Esophagus squamous epithelium (tissue), 5 donors: ENCODE measurements at places on chromosomes 16 and 17.

- DNase-seq = no peak
Measured at GRCh38 chr16:49593424-49594040, 219.9 kb downstream of the C16orf78 start.

DNA sequence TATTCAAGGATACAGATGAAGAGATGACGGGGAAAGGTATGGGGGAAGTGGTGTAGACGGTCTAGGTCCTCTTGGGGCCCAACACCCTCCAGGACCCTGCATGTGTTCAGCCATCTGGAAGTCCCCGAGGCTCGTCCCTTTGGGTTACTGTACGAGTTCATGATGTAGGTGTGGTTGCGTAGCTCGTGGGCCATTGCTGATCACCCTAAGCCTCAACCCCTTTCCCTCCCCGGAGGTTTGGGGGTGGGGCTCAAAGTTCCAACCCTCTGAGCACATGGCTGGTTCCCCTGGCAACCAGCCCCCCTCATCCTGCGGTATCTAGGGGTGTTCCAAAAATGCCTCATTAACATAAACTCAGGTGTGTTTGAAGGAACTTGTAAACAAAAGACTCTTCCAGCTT lies 98.8 kb upstream of the METRNL start:
- no peak for DNase-seq

DNA sequence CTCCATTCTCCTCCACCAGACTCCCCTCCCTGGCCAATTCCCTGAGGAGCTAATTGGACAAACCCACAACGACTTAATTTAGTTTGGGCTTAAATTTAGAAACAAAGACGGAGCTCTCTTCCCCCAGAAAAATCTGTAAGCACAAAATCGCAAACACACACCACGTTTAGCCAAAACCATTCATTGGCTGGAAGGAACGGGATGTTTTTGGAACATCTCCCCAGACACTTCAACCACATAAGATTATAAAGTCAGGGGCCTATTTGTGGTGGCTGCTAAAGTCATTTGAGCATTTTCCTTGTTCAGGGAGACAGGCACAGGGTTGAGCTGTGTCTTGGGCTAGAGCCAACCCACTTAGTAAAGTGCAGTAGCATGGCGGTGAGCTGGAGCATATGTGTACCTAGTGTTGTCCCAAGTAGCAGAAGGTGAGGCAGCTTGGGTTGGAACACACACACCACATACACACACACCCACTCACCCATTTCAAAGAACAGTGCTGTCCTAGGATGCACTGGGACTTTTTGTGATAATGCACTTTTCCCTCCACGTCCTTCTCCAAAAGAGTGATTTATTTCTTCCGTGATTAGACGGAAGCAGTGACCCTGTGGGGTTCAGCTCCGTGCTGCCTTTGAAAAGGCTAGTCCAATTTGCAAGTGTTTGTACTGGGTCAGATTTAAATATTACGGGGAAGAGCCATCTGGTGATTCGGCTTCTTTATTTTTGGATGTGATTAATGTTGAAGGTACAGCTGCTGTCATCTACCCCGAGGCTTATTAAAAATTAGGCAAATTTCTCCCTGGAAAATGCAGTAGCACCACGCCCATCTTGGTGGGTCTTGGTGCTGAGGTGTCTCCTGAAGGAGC lies 32.2 kb downstream of the ELAC2 start:
- no peak for DNase-seq

GRCh38 chr16:72138064-72138572 lies 33.8 kb downstream of the PMFBP1 start:
- no peak for DNase-seq

- no peak for DNase-seq
Measured at GRCh38 chr16:76487411-76488064, 210.3 kb downstream of the CNTNAP4 start.

GRCh38 chr17:61897548-61898180 lies 30.1 kb downstream of the INTS2 start:
- DNase-seq = no peak

GRCh38 chr16:89619840-89620239 lies 6.4 kb downstream of the DPEP1 start:
- DNase-seq = no peak

DNA sequence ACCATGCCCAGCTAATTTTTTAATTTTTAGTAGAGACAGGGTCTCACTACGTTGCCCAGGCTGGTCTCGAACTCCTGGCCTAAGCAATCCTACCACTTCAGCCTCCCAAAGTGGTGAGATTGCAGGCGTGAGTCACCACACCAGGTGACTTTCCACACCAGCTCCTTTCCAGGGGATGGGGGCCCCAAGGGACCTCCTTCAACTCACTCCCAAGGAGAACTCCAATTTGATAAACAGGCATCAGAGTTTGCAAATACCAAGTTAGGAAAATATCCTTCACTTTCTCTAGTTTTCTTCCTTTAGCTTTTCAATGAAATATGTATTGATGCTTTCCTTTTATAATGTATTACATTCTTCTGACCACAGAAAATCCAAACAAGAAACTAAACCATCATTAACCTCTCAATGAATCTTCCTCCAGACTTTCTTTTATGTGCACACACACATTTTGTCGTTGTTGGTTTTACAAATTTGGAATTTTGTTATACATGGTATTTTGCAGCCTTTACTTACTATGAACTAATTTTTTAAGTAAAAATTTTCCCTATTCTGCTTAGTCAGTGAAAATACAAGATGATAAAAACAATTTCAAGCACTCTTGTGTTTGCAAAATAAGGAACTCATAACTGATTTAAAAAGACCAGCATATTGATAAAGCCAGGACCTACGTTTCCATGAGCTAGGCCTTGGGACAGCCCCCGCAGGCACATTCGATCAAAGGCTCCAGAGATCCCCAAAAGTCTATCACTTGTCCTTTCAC lies 32.0 kb downstream of the GAS7 start:
- no peak for DNase-seq

- no peak for DNase-seq
Measured at GRCh38 chr16:2842340-2843000, 12.4 kb downstream of the ZG16B start.

- no peak for DNase-seq
Measured at GRCh38 chr17:65035191-65035590, 21.3 kb downstream of the GNA13 start.

DNA sequence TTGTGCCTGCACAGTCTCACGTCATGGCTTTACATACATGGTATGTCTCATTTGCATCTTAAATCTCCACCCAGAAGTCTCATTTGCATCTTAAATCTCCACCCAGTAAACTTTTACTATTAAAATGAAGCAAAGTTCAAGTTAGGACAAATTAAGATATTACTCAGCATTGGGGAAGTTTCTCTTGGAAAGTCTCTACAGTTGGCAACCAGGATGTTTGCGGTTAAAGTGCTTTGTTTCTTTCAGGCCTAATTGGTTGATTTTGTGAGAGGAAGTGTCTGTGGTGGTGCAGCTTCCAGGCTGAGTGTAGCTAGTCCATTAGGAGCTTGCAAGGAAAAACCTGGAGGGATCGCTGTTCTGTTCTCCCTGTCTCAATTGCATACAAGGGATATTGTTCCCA lies 1373.3 kb upstream of the GOT2 start:
- DNase-seq = no peak

DNA sequence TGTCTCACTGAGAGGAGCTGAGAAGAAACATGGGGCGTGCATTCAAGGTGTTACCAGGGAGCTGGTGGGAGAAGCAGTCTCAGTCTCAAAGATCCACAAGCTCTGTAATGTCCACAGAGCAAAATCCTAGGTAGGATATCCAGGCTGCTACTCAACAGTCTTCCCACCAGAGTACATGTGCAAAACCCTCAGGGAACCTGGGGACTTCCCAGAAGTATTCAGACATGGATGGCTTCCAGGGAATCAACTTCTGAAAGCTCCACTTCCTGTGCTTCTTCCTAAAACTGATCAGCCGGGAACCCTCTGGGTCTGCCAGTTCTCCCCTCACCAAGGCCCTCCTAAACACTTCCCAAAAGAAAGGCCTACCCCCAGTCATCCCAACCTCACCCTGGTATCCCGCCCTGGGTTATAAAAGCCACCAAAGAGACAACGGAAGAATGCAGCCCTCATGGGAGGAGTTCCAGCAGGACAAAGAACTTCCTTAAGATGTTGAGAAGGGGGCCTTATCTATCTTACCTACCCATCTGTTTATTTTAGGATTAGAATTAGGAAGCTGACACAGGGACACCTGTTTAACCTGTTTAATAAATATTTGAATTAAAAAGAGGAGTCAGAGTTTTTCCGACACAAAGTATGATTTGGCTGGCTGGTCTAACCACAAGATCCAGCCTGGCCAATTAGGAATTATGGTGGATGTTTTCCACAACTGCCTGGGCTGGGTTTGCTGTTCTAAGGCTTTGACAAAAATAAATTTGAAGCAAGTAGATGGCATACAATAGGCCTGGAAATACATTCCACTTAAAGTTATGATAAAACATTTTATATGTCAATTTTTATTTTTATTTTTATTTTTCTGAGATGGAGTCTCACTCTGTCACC lies 37.0 kb downstream of the CUEDC1 start:
- no peak for DNase-seq

GRCh38 chr16:85422196-85422631 lies 190.9 kb upstream of the GSE1 start:
- no peak for DNase-seq

- DNase-seq = no peak
Measured at GRCh38 chr17:4565209-4566141, 5.1 kb upstream of the GGT6 start.

GRCh38 chr17:16930571-16931317 lies 41.2 kb downstream of the TNFRSF13B start:
- DNase-seq = no peak
